Subcutaneous adipose tissue (tissue), 4 donors: ENCODE measurements at places on chromosomes 3 and 15. TPM values are rescaled to one million over a fixed set of nuclear protein-coding genes. Genes with fewer than 3 reads are reported as not detected.

TIMP4 gene
- total RNA-seq: 187 TPM

HMCES gene
- total RNA-seq: 62.9 TPM

NR2E3 gene
- total RNA-seq: not detected

C3orf85 gene
- total RNA-seq: not detected

PGBD4 gene
- total RNA-seq: 2.1 TPM

CGNL1 gene
- 2.5 TPM for total RNA-seq

TRPM1 gene
- total RNA-seq: not detected

GP9 gene
- not detected for total RNA-seq

ACAN gene
- not detected for total RNA-seq

WNT5A gene
- 5.3 TPM for total RNA-seq

KBTBD12 gene
- not detected for total RNA-seq

PTX3 gene
- 86.5 TPM for total RNA-seq

TGM4 gene
- total RNA-seq: not detected

FBLN2 gene
- 456 TPM for total RNA-seq

SLC30A4 gene
- total RNA-seq: 9.3 TPM

CLCN2 gene
- total RNA-seq: 2.4 TPM
